Activated naive CD8-positive, alpha-beta T cell treated with anti-CD3 and anti-CD28 coated beads, Interleukin-2, amount 50 U/mL, for 16 hours (primary cell): ENCODE measurements at places on chromosomes 12 and 14.

GRCh38 chr12:55737581-55738122, 5.3 kb upstream of the GDF11 start:
- DNase-seq, result no peak

- no peak for DNase-seq
Observed at GRCh38 chr12:99834710-99835109, 150.0 kb downstream of the ANKS1B start.

DNA sequence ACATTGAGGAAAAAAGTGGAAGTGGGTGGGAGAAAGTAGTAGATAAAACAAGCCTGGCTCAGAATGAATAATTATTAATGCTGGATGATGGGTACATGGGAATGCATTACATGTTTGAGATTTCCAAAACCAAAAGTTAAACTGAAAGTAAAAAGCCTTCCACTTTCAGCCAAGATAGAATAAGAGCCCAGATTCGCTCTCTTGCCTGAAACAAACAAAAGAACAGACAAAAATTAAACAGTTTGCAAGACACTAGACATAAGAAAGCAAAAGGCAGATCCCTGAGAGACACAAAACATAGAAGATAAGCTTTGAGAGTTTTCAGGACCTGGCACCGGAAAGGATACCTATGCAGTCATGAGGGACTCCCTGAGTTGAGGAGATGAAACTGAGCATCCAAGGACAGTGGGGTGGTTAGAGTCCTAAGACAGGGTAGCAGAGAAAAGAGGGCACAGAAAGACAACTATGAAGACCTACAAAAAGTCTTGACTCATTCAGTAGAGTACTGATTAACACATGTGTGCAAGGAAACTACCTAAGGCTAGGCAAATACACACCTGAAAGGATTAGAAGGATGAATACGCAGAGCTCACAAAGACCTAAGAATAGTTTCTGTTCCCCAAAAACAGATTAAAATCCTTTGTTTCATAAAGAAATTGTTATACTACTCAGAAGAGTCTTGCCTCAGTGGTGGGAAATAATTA, 54.1 kb downstream of the CEP83 start:
- no peak for DNase-seq

GRCh38 chr12:67772267-67773169, 124.0 kb downstream of the DYRK2 start:
- no peak for DNase-seq

- DNase-seq, result no peak
Observed at GRCh38 chr14:22319526-22320361, 269.3 kb downstream of the DAD1 start.

DNA sequence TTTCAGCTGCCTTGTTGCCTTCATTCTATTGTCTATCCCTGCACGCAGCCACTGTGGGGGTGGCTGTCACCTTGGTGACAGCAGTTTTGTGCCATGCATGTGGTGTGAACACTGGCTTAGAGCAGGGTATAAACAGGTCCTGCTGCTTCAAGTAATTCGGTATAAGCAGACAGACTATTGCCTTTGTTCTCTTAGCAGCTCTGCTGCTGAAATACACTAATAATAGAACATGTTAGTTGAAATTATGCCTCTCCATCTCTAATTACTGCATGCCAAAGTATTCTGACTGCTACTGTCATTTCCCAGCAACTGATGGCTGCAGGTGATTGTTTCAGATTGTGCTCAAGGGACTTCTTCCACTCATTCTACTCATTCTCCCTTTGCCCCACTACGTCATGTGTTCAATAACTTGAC, 34.6 kb downstream of the PTPRO start:
- no peak for DNase-seq

DNA sequence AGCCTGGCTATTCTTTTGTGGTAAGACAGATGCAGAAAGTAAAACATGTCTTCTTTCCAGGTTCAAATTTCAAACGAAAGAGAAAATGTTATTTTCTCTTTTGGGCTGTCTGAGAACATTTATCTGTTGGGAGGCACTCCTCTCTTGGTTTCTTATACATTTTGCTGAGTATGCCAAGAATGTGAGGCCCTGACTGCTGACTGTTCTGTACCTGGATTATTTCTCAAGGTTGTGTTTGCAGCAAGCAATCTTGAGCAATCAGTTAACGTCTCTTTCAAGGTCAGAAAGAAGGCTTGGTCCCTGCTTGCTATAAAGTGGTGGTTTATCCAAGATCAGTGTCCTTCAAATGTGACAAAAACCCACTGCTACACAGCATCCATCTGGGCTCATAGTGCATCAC, 9.8 kb downstream of the SSTR1 start:
- DNase-seq, result no peak

DNA sequence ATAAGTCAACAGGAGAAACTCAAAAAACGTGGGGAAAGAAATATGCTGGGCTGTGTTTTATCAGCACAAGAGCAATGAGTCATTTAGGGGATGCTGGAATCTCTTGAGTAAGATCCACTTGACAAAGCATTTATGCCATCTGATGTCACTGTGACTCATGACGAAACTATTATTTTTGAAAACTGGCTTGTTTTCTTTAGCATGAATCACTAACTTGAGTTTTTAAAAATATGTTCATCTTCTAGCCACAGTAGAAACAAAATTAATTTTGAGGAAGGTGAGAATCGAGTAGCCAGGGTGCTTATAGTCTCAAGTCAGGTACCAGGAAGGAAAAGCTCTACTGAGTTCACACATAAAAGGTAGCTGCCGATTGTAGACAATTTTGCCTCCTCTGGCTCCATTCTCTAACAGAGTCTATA, 456.2 kb upstream of the MGAT4C start:
- DNase-seq, result no peak

DNA sequence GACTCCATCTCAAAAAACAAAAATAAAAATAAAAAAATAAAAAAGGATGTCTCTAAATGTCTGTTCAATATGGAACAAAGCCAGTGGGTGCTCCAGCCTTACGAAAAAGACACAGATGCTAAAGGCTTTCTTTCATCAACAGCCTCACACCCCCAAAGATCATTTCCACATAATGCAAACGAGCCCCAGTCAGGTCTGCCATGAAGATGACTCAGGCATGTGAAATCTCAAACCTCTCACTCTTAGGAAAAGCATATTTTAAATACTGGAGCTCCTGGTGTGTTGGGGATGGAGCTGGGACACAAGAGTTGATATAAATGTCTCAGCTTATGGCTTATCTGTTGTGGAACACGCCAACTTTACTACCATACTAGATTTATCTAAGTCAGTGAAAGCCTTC, 49.9 kb upstream of the PLXNC1 start:
- no peak for DNase-seq

DNA sequence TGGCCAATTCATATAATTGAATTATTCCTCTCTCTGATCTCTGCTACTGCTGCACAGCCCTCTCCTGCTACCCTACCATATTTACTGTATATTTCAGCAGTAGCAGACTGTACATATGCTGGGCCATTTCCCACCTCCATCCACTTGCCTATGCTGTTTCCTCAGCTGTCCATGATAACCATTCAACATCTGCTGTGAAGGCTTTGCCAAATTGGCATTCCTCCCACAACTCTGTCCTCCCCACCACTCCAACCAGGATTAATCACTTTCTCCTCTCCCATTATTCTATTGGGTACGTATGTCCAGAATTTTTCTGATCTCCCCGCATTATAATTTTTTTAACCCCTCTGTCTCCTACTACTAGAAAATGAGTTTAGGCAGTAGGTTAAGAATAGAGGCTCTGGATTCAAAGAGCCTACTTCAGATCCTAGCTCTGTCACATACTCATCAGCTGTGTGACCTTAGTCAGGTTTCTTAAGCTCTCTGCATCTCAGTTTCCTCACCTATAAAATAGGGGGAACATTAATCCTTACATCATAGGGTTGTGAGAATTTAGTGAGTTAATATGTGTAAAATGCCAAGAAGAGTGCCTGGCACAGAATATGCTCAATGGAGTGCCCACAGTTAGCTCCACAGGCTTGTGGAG, 123.3 kb downstream of the KICS2 start:
- no peak for DNase-seq

- no peak for DNase-seq
Observed at GRCh38 chr14:88478931-88479330, 75.9 kb downstream of the PTPN21 start.

GRCh38 chr12:115375186-115375991, 691.4 kb upstream of the TBX3 start:
- DNase-seq, result no peak

GRCh38 chr12:6960593-6961277, 9.6 kb downstream of the PTPN6 start:
- no peak for DNase-seq

- no peak for DNase-seq
Observed at GRCh38 chr14:60508363-60508706, 611 bp upstream of the SIX6 start.

DNA sequence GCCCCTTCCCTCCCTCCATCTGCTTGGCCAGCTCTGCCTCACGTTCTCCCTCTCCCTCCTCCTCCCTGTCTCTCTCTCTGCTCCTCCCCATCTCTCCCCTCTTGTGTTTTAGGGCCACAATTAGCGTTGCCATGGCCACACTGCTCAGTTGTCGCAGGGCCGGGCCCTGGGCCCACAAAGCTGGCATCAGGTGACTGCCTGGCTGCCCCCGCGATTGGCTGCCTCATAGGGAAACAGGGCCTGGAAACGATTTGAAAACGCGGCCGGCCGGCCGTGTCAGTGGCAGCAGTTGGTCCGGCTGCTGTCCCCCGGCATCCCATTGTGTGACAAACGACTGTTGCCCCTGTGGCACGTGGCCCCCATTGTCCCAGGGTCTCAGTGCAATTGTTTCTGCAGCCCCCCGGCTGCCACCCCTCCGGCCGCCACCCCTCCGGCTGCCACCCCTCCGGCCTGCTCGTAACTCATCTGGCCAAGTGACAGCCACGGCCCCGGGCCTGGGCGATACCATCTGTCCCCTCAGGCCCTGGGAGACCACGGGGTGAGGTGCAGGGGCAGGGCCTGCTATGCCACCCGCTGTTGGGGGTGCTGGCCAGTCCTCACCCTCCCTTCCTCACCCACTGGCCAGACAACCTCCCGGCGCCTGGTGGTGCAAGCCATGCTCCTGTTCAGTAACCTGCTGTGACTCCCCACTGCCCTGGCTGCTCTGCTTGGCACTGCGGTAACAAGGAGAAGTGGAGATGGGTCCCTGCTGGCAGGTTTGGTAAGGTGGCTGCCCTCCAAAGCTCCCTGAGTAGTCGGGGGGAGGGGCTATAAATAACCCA, 17.4 kb downstream of the FOXN4 start:
- DNase-seq, result no peak

DNA sequence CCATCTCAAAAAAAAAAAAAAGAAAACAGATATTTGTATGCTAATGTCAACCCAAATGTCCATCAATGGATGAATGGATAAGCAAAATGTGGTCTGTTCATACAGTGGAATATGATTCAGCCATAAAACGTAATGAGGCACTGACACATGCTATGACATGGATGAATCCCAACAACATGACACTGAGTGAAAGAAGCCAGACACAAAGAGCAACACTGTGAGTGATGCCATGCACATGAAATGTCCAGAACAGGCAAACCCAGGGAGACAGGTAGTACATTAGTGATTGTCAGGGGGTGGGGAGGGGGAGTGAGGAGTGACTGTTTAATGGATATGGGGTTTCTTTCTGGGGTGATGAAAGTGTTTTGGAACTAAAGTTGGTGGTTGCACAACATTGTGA, 50.2 kb downstream of the ARL6IP4 start:
- no peak for DNase-seq

DNA sequence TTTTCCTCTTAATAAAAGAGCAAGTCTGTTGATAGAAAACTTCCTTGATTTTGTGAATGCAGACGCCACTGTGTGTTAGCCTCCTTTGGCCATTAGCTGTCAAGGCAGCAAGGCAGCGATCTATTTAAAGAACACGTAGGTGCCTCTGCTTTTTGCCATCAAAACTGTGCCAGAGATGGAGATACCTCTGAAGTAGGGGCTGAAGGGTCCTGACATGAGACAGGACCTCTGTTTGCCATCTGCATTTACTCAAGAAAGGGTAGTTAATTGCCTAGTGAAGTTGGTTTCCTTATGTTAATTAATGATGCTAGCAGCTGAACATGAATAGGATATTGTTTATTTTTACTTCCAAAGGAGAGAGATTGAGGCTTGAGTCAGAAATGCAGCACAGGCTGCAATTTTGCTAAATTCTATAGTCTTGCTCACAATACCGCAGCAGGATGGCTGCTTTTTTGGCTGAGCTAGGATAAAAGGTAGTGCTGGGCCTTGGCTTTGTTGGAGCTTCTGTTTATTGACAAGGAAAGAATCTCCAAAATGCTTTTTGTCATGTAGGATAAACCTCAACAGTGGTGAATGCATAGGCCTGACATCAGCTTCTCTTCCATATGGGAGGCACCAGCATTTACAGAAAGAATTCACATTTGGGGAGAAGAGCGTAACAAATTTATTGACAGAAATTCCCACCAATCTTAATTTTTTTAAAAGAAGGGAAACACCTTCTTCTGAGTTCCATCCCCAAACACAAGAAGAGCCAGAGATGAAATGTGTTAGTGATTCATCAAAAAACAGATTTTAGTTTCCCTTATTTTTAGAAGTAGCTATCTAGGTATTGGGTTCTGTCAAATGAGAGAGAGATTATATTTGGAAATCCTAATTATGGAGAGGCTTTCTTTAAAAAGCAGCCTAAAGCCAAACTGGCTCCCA, 13.9 kb upstream of the RPH3A start:
- DNase-seq, result no peak
